ENCODE measurements at places on chromosomes 5 and 9. TPM values are rescaled to one million over a fixed set of nuclear protein-coding genes. Genes with fewer than 3 reads are reported as not detected.
A peak's percentile ranks its signal among the peaks of the same experiment; 100 is the strongest.

DBH gene
- 1.0 TPM for polyA plus RNA-seq

GRCh38 chr5:74974451-74975091 lies 77.8 kb downstream of the GCNT4 start:
- DNase-seq, result no peak

- no peak for DNase-seq
These were observed 6.0 kb downstream of the CFAP90 start for GRCh38 chr5:7844901-7845300.

ANKDD1B gene
- 2.5 TPM for polyA plus RNA-seq

DNA sequence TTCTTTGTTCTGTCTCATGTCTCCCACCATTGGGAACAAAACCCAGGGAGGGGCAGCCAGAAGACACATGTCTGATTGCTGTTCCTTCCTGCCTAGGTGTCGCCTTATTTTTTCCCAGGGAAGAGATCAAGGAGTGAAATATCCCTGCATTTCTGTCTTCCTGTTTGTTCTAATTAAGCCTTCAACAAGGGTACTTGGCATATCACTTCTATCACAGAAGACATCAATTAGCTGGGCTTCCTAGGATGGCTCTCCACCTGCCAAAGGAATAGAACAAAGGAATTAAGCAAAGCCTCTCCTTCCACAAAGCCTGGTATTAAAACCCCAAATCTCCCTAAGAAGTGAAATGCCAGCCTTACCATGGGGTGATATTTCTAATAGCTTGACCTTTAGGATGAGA lies 299.5 kb upstream of the CD180 start:
- no peak for DNase-seq

- peak; percentile 10 for DNase-seq
These were observed 148.2 kb downstream of the CAAP1 start for GRCh38 chr9:26744191-26744965.

DNA sequence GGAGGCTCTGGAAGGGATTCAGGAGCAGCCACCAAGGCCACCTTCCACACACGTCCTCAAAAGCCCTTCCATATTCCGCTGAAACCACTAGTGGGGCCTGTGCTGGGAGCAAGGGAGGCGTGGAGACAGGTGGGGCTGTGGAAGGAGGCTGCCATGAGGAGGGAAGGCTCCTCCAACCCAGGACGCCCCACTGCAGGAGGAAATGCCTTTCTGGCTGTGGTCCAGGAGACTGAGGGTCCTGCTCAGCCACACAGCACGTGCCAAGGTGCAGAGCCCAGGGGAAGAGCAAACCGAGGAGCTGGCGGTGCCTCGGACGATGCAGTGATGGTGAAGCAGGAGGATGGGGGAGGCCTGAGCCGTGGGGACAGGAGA lies 49.5 kb downstream of the ADAMTS2 start:
- DNase-seq, result no peak

PRELID1 gene
- 59.2 TPM for polyA plus RNA-seq

DNA sequence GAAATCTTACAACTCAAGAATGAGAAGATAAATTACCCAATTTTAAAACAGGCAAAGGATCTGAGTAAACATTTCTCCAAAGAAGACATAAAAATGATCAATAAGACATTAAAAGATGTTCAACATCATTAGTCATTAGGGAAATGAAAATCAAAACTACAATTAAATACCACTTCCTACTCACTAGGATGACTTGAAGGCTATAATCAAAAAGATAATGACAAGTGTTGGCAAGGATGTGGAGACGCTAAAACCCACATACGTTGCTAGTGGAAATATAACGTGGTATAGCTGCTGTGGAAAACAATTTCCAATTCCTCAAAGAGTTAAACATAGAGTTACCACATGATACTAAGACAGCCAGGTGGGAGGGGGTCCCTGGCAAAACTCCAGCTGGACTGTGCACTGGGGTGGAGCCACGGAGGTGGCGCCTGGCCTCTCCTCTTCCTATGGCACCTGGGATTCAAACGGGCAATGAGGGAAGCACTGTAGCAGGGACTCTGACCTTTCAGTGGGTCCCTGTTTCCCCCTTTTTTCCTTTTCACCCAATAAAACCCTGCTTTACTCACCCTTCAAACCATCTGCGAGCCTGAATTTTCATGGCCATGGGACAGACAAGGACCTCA lies 5.9 kb downstream of the ARSB start:
- no peak for DNase-seq

C5orf58 gene
- not detected for polyA plus RNA-seq

DNA sequence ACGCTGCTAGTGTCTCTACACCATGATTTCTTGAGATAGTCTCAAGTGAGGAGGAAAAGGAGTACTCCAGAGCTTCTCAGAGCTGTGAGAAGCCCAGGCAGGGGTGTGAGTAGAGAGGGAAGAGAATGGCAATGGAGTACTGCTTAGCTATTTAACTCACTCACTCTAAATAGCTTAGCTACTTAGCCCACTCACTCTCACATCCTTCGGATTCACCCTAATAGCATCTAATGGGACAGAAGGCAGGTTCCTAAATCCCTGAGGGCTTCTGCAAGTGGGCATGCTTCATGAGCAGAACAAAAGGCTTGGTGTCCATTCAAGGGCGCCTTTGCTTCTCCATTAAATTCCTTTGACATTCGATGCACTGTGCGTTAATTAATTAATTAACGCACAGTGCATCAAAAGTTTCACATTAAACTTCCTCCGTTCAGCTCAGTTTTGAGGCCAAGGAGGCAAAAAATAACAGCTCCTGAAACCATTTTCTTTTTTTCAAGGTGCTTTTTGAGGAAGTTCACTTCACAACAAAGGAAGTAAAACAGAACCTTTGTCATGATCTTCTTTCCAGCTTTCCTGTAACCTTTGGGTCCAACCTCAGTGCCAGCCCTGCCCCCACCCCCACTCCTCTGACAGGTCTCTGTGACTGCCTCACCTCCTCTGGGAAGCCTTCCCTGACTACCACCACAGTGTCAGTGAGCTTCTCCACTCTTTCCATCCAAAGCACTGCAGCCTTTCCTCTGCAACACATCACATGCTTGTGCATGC lies 294.0 kb downstream of the SEC61B start:
- DNase-seq, result no peak

GRAMD2B gene
- polyA plus RNA-seq, result 11.3 TPM

DNA sequence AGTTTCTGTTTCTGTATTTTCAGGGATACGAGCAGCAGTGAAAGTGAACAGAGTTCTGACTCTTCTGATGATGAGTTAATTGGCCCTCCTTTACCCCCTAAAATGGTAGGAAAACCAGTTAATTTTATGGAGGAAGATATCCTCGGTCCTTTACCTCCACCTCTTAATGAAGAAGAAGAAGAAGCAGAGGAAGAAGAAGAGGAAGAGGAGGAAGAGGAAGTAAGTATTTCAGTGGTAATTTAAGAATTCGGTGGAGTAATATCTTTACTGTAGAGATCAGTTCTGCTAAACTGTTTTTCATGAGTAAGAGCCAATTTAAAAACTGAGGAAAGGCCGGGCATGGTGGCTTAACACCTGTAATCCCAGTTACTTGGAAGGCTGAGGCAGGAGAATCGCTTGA lies 17.2 kb downstream of the WDR70 start:
- DNase-seq, result no peak

AQP7 gene
- polyA plus RNA-seq, result not detected

TMEM215 gene
- polyA plus RNA-seq, result 0.50 TPM

DNA sequence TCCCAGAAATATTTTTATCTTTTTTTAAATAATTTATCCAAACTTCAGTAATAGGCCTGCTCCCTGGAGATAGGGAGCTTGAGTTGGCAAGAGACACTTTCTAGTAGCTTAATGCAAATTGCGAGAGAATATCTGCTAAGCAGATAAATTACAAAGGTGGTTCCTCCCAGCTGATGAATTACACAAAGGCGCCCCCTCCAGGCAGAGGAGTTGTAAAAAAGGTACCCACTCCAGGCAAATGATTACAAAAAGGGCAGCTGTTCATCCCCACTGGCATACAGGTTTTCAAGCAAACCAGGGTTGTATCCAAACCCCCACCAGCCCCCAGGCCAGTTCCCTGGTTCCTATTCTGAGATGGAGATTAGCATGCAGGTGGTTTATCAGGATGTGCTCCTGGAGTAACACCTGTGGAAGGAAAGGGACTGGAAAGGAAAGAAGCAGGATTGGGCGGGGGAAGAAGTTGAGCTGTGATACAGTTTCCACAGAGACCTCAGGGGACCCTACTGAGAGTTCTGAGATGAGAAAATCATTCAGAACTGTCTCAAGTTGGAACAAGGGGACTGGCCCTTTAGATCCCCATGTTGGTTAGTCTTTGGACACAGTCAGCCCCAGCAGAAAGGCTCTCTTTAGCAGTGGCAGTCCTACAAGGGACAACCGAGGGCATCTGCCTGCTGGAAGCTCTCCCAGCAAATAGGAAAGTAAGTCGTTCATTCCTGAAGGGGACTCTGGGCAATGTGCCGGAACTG lies 25.5 kb downstream of the ESM1 start:
- no peak for DNase-seq

DNA sequence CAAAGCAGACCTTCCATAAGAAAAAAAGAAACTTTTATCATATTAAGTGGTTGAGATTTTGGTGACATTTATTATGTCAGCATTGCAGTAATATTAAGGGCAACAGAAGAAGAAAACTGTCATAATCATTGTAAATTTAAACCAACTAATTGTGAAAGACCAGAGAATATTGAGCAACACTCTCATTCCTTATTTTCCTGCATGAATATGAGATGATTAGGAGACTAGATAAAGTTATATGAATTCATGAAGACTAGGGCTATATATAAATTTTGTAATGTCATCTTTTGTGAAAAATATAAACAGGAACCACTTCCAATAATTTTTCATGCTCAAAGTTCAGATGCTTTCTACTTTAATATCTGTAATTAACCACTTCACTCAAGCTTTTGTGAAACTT lies 974.5 kb upstream of the CDH10 start:
- no peak for DNase-seq

- DNase-seq, result no peak
These were observed 101.2 kb downstream of the ESM1 start for GRCh38 chr5:54884195-54884536.

DNA sequence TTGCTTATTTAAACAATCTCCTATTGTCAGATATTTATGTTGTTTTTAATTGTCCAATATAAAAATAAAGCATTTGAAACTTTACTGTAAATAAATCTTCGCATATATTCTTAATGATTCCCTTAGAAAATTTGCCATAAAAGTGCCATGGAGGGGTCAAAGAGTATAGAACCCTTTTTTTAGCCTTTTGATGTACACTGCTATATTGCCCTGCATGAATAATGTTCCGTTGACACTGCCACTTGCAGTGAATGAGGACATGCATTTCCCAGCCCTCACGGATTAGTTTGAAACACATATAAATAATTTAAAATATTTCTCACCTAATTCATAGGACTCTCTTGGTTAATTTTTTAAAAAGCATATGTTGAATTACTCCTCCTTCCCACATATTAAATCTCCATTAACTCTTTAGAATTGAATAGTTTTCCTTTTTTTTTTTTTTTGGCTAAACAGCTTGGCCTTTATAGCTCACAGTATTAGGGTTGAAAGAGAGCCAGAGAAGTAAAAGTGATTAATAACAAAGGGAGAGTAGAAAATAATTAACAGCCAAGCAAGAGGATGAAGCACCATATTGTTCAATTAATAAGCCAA lies 129.8 kb upstream of the SGCD start:
- DNase-seq, result no peak

- DNase-seq, result peak; percentile 33
These were observed 692.9 kb downstream of the MTRR start for GRCh38 chr5:8561854-8562253.

- peak; percentile 41 for DNase-seq
These were observed 13.1 kb upstream of the IFNA5 start for GRCh38 chr9:21317956-21318923.

POLR3G gene
- 2.8 TPM for polyA plus RNA-seq

FGFR4 gene
- 131 TPM for polyA plus RNA-seq

IL13 gene
- not detected for polyA plus RNA-seq

- DNase-seq, result no peak
These were observed 6.4 kb downstream of the SWI5 start for GRCh38 chr9:128282500-128282899.

- peak; percentile 59 for DNase-seq
These were observed 69.4 kb downstream of the MSX2 start for GRCh38 chr5:174793684-174794328.

- no peak for DNase-seq
These were observed 85.1 kb downstream of the OTULIN start for GRCh38 chr5:14749579-14750101.
